ENCODE measurements at places on chromosomes 7 and 10. TPM values are rescaled to one million over a fixed set of nuclear protein-coding genes. Genes with fewer than 3 reads are reported as not detected.

The UCMA gene
- not detected for polyA plus RNA-seq

- no peak for DNase-seq
Observed at GRCh38 chr10:105986486-105986885, 1178.0 kb downstream of the SORCS1 start.

DNA sequence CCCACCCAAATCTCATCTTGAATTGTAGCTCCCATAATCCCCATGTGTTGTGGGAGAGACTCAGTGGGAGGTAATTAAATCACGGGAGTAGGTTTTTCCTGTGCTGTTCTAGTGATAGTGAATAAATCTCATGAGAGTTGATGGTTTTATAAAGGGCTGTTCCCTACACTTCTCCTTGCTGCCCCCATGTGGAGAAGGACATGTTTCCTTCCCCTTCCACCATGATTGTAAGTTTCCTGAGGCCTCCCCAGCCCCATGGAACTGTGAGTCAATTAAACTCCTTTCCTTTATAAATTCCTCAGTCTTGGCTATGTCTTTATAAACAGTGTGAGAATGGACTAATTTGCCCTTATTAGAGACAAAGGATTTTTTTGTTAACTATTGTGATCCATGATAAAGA, 48.5 kb upstream of the MKX start:
- no peak for DNase-seq

DNA sequence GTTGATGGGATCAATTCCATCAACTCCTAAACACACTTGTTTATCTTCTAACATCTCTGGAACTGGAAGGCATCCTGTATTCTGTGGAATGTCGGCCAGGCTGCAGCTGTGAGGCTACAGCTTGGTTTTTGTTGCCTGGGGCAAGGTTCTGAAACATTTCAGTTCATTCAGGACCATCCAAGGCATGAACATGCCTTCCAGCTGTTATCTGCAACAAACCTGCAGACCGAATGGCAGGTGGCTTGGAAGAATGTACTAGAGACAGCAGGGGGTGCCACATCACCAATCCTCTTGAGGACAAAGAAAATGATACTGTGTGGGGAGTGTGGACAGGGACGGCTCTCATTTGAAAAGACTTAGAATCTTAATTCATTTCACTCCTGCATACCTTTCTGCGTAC, 12.4 kb downstream of the PAPOLB start:
- peak; percentile 81 for DNase-seq

All from SK-N-SH (cell line).